Urinary bladder (tissue), 4 donors: ENCODE measurements at places on chromosomes 12 and 14. TPM values are rescaled to one million over a fixed set of nuclear protein-coding genes. Genes with fewer than 3 reads are reported as not detected.

The ANKS1B gene
- 43.7 TPM for total RNA-seq

The LRRC9 gene
- 0.21 TPM for total RNA-seq

The OR6C3 gene
- total RNA-seq = not detected

The DNAH10 gene
- 0.90 TPM for total RNA-seq

The TMTC1 gene
- 24.8 TPM for total RNA-seq

The FAM222A gene
- total RNA-seq = 1.2 TPM

The PRMT5 gene
- total RNA-seq = 39.8 TPM

The CALCOCO1 gene
- total RNA-seq = 85.4 TPM

The ADAM20 gene
- total RNA-seq = 2.7 TPM

The WNK1 gene
- 155 TPM for total RNA-seq

The NOS1 gene
- total RNA-seq = 1.7 TPM

The CAPRIN2 gene
- total RNA-seq = 42.3 TPM

The TMEM63C gene
- total RNA-seq = 0.85 TPM

The ADSS1 gene
- 5.4 TPM for total RNA-seq
